ENCODE measurements at places on chromosomes 2 and 18.

DNA sequence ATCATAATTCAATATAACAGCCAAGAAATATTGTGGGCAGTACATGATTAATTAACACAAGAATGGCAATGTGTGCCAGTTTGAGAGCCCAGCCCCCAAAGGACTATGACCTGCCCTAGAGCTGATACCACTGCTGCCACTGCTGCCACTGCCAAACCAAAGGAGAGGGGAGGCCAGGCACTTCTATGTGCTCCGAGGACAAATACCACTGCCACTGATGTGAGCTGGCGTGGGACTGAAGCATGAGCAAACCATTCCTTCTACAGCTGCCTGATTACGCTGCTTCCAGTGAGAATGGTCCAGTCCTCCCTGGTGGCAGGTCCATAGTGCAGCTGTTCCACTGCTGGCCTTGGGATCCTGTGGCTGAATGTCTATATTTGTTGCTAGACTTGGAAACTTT, 392.2 kb downstream of the CCDC85A start:
- no peak for DNase-seq

- DNase-seq: no peak
Observed at GRCh38 chr2:48984922-48985321, 169.4 kb downstream of the FSHR start.

- no peak for DNase-seq
Observed at GRCh38 chr2:110105608-110106467, 9.8 kb downstream of the MALL start.

- DNase-seq: no peak
Observed at GRCh38 chr2:85178980-85179411, 45.8 kb downstream of the TCF7L1 start.

- DNase-seq: no peak
Observed at GRCh38 chr2:128611421-128612320, 293.0 kb upstream of the HS6ST1 start.

- DNase-seq: no peak
Observed at GRCh38 chr2:36954977-36955607, 11.2 kb downstream of the STRN start.

- DNase-seq: no peak
Observed at GRCh38 chr2:45436456-45436855, 174.6 kb downstream of the SRBD1 start.

DNA sequence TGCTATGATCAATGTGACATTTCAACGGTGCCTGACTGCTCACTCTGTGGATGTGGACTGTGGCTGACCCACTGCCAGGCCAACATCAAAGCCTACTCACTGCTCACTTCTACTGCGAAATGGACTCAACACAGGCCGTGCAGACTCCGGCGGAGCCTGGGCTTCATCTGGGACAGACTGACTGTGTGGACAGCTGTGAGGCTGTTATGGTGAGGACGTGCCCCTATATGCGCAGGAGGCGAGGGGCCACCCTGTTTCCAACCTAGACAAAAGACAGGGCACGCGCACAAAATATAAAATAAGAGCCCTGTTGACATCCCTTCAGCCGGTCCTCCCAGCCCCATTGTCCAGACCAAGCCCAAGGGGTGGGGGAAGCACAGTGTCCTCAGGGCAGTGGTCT, 514.4 kb upstream of the RAB6C start:
- DNase-seq: no peak

DNA sequence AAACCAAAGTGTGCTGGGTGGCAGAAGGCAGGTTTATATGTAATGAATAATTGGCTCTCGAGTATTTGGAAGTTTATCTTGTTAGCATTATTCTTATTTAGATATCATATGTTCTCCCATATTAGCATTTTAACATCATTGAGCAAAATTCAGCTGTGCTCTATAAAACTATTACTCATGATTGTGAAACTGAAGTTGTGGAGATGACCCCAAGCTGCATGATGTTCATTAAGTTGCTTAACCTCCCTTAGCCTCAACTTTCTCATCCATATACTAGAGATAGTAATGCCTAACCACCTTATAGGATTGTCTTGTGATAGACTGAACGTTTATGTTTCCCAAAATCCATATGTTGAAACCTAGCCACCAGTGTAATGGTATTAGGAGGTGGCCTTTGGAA, 346.3 kb downstream of the SATB2 start:
- DNase-seq: no peak

DNA sequence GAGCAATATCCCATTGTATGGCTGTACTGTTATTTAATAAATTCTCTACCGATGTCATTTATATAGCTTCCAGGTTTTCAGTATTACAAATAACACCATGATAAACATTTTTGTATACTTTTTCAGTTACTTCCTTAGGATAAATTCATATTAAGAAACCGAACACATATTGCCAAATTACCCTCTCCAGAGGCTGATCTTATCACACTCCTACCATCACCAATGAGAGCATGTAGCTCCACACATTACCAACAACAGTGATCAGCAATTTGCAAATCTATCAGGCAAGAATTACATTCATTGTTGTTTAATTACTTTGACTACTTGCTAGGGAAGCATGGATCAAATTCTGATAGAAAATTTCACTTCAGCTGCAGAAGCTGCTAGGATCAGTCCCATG, 5.8 kb upstream of the NDUFV2 start:
- DNase-seq: no peak

- no peak for DNase-seq
Observed at GRCh38 chr18:58338961-58339592, 289.8 kb downstream of the ALPK2 start.

- DNase-seq: no peak
Observed at GRCh38 chr2:228949831-228950230, 321.3 kb downstream of the PID1 start.

GRCh38 chr2:190512539-190513095, 21.9 kb downstream of the NEMP2 start:
- DNase-seq: no peak

- DNase-seq: no peak
Observed at GRCh38 chr2:69646714-69647113, 3.2 kb upstream of the AAK1 start.

- DNase-seq: no peak
Observed at GRCh38 chr2:38248255-38248654, 128.8 kb downstream of the ATL2 start.

DNA sequence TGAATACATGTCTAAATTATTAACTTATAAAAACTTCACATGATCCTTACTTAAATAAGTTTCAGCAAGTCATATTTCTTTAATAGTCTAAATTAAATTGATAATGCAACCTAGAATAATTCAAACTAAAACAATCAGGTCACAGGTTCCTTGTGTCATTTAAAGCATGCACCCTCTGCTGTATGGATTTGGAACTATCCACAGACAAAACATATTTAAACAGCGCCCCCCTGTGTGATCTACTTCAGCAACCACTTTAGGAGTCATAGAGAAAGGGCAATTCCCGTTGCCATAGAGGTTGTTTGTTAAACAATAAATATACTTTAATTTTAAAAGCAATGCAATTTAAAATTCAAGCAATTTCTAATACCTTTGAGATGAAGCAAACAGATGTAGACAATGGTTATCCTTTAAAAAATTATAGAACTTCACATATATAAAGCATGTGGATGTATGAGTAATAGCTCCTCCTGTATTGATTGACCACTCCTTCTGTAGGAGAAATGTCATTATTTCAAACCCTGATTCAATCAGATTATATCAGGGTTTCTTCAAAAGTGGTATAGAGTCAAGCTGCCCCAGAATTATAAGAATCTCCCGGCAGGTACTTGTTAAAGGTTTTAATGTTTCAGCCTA, 21.2 kb downstream of the GRB14 start:
- no peak for DNase-seq

DNA sequence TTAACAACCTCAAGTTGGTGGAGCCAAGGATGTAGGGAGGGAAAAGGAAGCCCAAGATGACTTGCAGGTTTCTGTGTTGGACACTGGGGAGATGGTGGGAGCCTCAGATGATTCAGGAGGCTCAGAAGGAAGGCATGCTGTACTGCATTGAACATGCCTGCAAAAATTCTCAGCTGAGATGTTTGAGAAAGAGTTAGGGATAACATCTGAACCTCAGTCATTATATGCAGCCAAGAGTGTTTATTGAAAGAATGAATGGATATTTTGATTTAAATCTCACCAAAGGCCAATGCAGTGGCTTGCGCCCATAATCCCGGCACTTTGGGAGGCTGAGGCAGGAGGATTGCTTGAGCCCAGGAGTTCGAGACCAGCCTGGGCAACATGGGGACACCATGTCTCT, 243.0 kb downstream of the MYCN start:
- DNase-seq: no peak

- no peak for DNase-seq
Observed at GRCh38 chr2:118054213-118055008, 33.9 kb upstream of the INSIG2 start.
